ENCODE measurements at places on chromosomes 6 and 20.
A peak's percentile ranks its signal among the peaks of the same experiment; 100 is the strongest.

DNA sequence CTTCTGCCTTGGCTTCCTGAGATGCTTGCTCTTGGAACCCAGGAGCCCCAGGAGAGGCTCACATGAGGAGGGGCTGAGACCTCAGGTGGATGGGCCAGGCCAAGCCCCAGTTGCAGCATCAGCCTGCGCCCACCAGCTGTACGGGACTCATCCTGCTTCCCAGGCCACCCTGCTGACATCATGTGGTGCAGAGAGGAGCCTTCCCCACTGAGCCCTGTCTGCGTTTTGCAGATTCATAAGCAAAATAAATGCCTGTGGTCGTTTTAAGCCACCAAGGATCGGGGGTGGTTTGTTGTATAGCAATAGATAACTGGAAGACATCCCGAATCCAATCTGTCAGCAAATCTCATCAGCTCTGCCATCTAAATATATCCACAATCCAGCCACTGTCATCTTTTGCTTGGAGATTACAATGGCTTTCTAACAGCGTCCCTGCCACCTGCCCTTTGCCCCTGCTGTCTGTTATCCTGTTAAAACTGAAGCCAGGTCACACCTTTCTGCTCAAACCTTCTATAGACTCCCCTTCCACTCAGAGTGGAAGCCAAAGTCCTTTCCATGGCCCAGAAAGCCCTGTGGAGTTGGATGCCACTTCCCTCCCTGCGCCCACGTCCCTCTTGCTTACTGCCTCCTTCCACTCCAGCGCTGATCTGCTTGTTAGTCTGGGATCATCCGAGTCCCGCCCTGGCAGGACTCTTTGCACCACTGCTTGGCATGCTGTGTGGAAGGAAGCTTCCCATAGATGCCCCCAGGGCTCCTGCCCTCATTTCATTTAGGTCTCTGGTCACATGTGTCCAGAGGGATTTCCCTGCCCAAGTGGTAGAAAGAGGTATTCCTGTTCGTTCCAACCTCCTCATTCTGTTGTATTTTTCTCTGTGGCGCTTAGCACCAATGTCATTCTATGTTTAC is 24.0 kb upstream of the MLN start:
- peak; percentile 44 for DNase-seq

- no peak for DNase-seq
Observed at GRCh38 chr6:43495409-43495941, 14.7 kb downstream of the LRRC73 start.

GRCh38 chr6:93915961-93916360 is 496.6 kb upstream of the EPHA7 start:
- no peak for DNase-seq

DNA sequence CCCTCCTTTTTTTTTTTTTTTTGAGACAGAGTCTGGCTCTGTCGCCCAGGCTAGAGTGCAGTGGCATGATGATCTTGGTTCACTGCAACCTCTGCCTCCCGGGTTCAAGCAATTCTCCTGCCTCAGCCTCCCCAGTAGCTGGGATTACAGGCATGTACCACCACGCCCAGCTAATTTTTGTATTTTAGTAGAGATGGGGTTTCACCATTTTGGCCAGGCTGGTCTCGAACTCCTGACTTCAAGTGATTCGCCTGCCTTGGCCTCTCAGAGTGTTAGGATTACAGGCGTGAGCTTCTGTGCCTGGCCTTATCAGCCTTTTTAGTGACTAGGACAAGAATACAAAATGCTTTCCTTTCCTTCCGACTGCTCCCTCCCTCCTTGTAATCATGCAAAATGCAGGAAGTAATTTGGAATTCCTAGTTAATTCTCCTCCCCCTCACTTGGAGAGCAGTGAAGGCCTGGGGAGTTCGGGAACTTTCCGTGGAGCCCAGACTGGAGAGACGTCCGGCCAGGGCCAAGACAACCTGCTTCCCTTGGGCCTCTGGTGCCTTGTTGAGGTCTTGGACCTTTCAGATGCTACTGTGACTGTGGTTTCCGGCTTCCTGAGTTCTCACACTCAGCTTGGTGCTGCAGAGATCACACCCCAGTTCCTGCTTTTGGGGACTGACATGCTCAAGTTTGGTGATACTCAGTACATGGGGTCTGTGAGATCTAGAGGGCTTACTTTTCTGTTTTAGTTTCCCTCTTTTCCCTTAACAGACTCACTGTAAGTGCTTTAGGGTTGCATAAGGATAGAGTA is 3.9 kb upstream of the PHF20 start:
- DNase-seq = peak; percentile 44

- DNase-seq = peak; percentile 94
Observed at GRCh38 chr6:162099685-162100084, 627.9 kb downstream of the PRKN start.

GRCh38 chr6:39231521-39232243 is 2.4 kb upstream of the KCNK5 start:
- no peak for DNase-seq

- no peak for DNase-seq
Observed at GRCh38 chr6:35662999-35663398, 25.7 kb downstream of the FKBP5 start.

DNA sequence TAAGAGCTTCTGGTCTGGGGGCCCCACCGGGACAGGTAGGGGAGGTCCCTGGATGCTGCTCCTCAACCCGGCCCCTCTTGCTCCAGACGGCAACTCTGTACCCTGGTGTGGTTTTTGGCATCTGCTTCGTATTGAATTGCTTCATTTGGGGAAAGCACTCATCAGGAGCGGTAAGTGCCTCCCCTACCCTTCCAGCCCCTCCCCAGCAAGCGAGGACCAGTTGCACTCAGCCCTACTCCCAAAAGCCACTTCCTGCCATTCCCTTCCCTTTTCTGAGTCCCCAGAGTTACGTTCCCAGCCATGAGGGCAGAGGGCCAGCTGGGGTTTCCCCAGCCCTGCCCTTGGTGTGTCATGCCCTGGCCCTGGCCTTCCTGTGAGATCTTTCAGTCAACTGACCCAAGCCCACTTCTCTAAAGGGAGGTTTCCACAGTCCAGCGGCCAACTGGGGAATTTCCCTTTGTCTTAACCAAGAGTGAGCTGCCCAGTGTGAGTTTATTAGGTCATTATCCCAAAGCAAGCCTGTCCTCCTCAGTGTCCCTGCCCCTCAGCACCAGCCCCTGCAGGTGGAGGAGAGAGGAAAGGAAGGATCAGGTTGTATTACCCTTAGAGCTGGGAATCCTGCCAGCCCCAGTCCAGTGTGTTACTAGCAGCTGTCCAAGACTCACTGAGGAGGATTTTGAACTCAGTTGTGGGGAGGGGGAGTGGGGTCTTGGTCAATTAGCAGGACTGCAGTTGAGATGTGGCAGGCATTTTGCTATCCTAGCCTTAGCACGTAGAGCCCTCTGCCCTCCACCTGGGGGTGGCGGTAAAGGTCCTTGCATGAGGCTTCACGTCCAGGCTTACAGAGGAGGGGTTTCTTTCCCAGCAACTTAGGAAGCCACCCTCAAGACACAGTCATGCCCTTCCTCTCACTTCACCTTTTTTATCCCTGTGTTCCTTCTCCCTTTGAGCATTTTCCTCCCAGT is 45.8 kb downstream of the TM9SF4 start:
- peak; percentile 77 for DNase-seq

GRCh38 chr6:38806271-38806670 is 91.2 kb downstream of the DNAH8 start:
- DNase-seq = no peak

DNA sequence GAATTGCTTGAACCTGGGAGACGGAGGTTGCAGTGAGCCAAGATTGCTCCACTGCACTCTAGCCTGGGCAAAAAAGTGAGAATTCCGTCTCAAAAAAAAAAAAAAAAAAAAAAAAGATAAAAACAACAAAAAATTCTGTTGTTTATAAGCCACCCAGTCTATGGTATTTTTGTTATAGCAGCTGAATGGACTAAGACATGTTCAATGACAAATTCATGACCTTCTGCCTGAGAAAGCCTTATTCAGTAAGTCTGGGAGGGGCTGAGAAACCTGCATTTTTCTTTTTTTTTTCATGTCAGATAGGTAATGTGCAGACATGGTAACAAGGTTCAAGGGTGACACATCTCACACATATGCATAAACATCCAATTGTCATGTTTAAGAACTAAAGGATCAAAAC is 40.4 kb upstream of the TRAF3IP2 start:
- no peak for DNase-seq

GRCh38 chr20:55576981-55577380 is 428.3 kb downstream of the CBLN4 start:
- DNase-seq = no peak

- no peak for DNase-seq
Observed at GRCh38 chr20:7449269-7449668, 491.0 kb downstream of the HAO1 start.

DNA sequence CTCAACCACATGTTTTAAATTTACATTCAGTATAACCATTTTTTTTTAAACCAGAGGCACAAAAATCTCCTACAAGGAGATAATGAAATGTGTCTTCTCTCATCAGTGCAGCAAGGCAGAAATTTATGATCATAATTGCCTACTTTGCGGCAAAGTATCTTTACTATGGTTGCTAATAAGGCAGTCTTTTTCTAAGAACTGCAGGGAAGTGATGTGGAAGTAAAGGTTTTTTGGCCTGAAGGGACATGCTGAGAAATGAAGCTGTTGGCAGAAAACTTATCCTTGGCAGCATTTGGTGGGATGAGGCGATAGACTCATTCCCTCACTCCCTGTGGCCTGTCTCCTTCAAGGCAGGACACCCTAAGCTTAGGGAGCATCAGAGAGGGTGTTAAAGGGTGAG is 48.7 kb downstream of the SCGN start:
- DNase-seq = no peak

GRCh38 chr6:157861184-157861583 is 38.1 kb downstream of the SNX9 start:
- no peak for DNase-seq

DNA sequence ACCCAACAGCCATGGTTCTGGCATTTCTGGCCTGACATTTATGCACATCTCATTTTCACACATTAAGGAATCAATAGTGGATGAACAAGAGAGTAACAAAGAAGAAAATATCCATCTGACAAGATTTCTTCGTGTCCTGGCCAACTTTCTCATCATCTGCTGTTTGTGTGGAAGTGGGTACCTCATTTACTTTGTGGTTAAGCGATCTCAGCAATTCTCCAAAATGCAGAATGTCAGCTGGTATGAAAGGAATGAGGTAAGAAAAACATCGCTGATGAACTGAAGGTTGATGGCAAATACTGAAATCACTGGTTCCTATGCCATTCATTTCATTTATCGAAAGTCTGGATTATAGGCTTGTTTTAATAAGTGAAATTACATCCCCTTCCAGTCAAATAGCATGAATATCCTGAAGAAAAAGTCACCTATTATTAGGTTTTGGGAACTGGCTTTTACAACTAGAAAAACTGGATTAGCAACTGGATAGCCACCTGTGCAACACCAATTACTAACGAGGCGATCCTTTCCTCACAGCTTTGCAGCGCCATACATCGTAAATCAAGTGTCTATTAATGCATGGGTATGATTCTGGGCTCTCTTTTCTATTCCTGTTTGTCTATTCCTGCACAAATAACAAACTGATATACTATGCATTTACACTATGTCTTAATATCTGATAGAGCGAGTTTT is 50.2 kb upstream of the NOP56 start:
- DNase-seq = no peak

GRCh38 chr6:78251931-78252330 is 599.1 kb downstream of the MEI4 start:
- peak; percentile 2 for DNase-seq

- no peak for DNase-seq
Observed at GRCh38 chr6:57141451-57142177, 30.5 kb upstream of the BAG2 start.

GRCh38 chr6:150616586-150616985 is 16.9 kb downstream of the PLEKHG1 start:
- DNase-seq = no peak

DNA sequence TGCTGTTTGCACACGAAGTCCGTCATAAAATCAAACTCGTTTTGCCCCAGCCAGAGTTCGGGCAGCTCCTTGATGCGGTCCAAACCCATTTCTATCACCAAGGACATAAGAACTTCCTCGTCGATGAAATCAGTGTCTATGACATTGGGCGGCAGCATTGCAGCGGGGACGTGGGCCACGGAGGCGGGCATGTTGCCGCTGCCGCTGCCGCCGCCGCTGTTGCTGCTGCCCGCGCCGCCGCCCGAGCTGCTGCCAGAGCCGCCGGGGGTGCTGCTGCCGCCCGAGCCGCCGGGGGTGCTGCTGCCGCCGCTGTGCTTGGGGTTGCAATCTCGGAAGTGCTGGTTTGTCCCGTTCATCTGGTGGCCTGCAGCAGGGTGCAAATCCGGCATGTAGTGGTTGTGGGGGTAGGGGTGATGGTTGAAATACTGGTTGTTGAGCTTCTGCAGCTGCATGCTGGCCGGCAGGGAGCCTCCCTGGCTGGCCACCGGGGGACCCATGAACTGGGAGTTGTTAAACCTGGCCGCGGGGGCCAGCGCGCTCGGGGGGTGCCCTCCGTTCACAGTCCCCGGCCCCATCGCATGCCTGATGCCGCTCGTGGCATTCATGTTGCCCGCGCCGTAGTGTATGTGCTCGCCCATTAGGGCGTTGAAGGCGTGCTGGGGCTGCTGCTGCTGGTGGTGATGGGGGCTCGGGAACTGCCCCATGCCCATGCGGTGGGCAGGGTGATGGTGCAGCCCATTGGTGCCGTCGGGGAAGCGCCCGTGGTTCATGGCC is 1.1 kb downstream of the CITED2 start:
- DNase-seq = peak; percentile 76

DNA sequence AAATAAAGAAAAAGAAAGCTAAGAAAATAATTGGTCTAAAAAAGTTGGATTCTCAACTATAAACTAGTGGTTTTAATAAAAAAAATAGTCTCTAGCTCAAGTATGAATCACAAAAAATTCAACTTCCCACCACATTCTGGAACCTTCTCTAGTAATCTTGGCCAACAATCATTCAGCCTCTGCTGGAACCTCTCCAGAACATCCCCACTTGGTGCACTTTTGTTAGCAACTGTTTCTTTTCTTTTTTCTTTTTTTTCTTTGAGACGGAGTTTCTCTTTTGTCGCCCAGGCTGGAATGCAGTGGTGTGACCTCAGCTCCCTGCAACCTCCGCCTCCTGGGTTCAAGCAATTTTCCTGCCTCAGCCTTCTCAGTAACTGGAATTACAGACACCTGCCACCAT is 35.7 kb downstream of the TXLNB start:
- peak; percentile 89 for DNase-seq

- DNase-seq = no peak
Observed at GRCh38 chr6:118890997-118891790, 2.8 kb upstream of the ASF1A start.

GRCh38 chr6:47321577-47321976 is 11.9 kb upstream of the TNFRSF21 start:
- no peak for DNase-seq

GRCh38 chr6:166575205-166575604 is 11.3 kb downstream of the RAMACL start:
- peak; percentile 72 for DNase-seq

Measured in AG10803 (cell line).